ENCODE measurements at places on chromosomes 3 and 15.
A peak's percentile ranks its signal among the peaks of the same experiment; 100 is the strongest.

DNA sequence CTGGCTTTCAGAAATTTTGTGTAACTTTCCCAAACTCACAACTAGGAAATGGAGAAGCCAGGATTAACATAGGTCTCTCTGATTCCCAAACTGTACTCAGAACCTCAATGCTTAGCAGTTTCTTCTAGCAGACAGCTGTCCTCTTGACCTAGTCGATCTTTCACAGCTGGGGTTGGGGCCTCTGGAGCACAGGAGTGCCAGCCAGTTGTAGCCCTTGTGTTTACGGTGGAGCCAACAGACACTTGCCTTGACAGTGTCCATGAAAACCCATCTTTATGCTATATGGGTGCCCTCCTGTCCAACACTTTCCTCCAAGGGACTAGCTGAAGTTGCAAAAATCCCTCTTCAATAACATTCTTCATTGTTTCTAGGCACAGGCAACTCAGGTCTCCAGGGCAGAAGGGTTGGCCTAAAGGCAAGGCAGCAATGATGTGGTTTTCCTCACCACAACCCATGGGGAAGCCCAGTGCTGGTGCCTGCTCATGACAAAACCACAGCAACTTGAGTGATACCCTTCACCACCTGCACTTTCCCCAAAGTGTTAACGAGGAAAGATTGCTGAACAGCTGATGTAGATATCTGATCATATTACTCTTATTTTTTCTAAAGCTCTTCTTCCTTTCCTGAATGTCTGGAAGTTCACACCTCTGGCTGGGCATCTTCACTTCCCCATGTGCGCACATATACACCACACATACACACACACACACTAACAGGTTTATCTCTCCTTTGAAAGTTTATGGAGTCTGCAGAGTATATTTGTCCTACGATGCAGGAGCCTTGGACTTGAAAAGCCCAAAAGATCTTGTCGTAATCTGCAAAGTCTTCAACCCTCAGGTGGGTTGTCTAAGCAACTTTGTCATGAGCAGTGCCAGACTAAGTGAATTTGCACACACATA, 11.0 kb upstream of the KNG1 start:
- DNase-seq = peak; percentile 56
- no peak overlapping the region for H3K4me3 ChIP-seq
- no peaks in the 10 kb centered on the region for H3K36me3 ChIP-seq
- no peak overlapping the region for H3K27ac ChIP-seq
- H3K4me1 ChIP-seq = no peaks in the 10 kb centered on the region

- no peak overlapping the region for H3K4me3 ChIP-seq
- DNase-seq = no peak
- no peak overlapping the region for H3K27ac ChIP-seq
- H3K4me1 ChIP-seq = peaks cover 22% of the 10 kb centered on the region
Observed at GRCh38 chr3:196419386-196419785, 12.8 kb downstream of the UBXN7 start.

DNA sequence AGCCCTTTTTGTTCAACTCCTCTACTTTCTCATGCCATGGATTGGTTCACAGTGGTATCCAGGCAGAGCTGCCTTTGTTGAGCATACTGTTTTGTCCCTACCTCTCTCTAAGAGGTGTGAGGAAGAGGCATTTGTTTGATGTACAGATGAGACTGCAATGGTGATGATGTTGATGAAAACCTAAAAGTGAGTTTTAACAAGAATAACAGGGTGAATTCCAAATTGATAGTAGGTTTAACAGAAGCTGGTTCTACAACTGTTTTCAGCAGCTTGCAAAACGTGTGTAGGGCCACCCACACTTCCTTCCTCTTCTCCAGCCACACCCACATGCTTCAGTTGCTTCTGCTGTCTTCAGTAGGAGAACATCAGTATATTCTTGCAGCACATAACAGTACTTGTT, 10.2 kb downstream of the SNRK start:
- no peaks in the 10 kb centered on the region for H3K36me3 ChIP-seq
- no peak overlapping the region for H3K4me3 ChIP-seq
- no peak overlapping the region for H3K27ac ChIP-seq
- H3K27me3 ChIP-seq = no peaks in the 10 kb centered on the region

DNA sequence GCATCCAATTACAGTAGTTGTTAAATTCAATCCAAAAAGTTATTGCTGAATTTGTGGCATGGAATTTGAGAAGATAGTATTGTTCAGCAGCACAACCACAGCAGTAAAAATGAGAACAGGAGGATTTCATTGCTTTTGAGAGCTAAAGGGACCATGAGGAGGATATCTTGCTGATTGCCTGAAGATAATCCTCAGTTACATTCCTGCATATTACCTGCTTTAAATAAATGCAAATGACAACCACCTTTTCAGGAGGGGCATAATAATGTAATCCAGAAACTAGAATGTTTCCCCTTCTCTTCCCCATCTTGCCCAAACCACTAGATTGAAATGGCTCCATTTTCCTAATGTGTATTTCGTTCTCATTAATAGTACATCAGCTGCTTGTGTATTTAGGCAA, 35.2 kb upstream of the SLC2A2 start:
- no peaks in the 10 kb centered on the region for H3K4me1 ChIP-seq
- no peaks in the 10 kb centered on the region for H3K36me3 ChIP-seq
- no peak overlapping the region for H3K4me3 ChIP-seq
- H3K27me3 ChIP-seq = no peaks in the 10 kb centered on the region
- no peak for DNase-seq
- H3K27ac ChIP-seq = no peak overlapping the region

DNA sequence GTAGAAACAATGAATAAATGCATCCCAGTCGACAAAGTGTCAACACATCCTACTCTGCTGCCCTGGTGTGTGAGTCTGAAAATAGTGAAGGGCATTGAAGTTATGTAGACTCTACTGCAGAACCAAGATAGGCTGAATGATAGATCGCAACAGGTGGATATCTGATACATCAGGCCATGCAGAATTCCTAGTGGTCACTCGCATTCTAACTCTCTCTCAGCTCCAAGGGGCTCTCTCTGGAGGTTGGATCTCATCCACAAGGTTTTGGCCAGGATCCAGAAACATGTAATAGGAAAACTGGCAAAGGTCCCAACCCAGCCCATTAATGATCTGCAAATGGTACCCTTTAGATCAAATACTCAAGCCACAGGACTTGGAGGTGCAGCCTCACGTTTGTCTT, 514.1 kb downstream of the MAGI1 start:
- H3K27ac ChIP-seq = no peak overlapping the region
- no peaks in the 10 kb centered on the region for H3K36me3 ChIP-seq
- H3K27me3 ChIP-seq = no peaks in the 10 kb centered on the region
- no peaks in the 10 kb centered on the region for H3K4me1 ChIP-seq
- no peak overlapping the region for H3K4me3 ChIP-seq
- no peak for DNase-seq

GRCh38 chr3:189363590-189364255, 192.0 kb downstream of the TPRG1 start:
- H3K4me3 ChIP-seq = no peak overlapping the region
- DNase-seq = no peak
- peaks cover 5% of the 10 kb centered on the region for H3K4me1 ChIP-seq
- no peaks in the 10 kb centered on the region for H3K27me3 ChIP-seq

- peaks cover 36% of the 10 kb centered on the region for H3K4me1 ChIP-seq
- DNase-seq = no peak
- no peak overlapping the region for H3K4me3 ChIP-seq
Observed at GRCh38 chr3:120081719-120082118, 12.5 kb downstream of the GSK3B start.

DNA sequence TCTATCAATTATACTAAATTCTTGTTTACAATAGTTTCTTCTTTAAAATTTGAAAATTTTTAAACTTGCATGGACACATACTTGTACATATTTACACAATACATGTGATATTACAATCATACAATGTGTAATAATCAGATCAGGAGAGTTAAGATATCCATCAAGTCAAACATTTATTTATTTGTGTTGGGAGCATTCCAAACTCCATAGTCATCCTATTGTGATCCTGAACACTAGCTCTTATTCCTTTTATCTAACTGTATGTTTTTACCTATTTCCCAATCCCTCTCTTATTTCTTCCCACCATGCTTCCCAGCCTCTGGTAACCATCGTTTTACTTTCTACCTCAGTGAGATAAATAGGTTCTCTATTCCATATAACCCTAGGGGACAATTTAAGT, 1219.2 kb downstream of the ZPLD1 start:
- H3K4me3 ChIP-seq = no peak overlapping the region
- H3K4me1 ChIP-seq = no peaks in the 10 kb centered on the region
- no peak overlapping the region for H3K27ac ChIP-seq
- DNase-seq = no peak
- H3K27me3 ChIP-seq = no peaks in the 10 kb centered on the region

- peaks cover 6% of the 10 kb centered on the region for H3K4me1 ChIP-seq
- no peak for DNase-seq
- H3K27me3 ChIP-seq = no peaks in the 10 kb centered on the region
- H3K36me3 ChIP-seq = no peaks in the 10 kb centered on the region
- no peak overlapping the region for H3K4me3 ChIP-seq
Observed at GRCh38 chr15:39692356-39693327, 90.0 kb downstream of the FSIP1 start.

DNA sequence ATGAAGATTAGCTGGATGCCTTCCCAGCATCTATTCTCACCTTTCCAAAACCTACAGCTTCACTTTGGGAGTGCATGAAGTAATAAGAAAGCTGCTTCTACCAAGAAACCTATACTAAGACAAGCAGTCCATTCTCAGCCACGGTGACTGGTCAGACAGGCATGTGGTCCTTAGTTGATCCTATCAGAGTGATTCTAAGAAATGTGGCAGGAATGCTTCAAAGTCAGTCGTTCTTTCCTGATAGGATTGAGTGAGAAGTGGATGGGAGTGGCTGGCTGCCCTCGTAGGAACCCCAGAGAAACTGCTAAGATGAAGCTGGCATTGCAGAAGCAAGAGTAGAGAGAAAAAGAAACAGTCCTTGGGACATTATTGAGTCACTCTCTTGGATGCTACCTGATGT, 16.6 kb downstream of the FOXB1 start:
- no peak overlapping the region for H3K27ac ChIP-seq
- no peaks in the 10 kb centered on the region for H3K27me3 ChIP-seq
- H3K4me1 ChIP-seq = no peaks in the 10 kb centered on the region
- H3K4me3 ChIP-seq = no peak overlapping the region

DNA sequence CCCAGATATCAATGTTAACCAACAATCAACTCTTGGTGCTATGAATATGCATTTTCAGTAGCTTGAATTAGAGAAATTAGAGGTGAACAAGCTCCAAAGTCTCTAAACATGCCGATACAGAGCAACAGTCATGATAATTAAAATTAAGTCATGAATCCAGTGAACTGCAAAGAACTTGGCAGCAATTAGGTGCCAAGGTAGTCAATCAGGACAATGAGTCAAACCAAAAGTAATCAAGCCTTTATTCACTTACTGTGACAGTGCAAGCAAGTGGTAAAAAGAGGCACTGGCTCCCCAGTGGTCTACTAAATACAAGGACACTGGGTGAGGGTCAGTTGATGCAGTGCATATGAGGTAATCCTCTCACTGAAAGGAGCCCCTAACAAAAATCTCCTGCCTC, 1.8 kb downstream of the ZNF770 start:
- peaks cover 45% of the 10 kb centered on the region for H3K4me1 ChIP-seq
- no peak for DNase-seq
- H3K4me3 ChIP-seq = peak overlapping the region; percentile 84
- no peaks in the 10 kb centered on the region for H3K36me3 ChIP-seq
- H3K27ac ChIP-seq = no peak overlapping the region

DNA sequence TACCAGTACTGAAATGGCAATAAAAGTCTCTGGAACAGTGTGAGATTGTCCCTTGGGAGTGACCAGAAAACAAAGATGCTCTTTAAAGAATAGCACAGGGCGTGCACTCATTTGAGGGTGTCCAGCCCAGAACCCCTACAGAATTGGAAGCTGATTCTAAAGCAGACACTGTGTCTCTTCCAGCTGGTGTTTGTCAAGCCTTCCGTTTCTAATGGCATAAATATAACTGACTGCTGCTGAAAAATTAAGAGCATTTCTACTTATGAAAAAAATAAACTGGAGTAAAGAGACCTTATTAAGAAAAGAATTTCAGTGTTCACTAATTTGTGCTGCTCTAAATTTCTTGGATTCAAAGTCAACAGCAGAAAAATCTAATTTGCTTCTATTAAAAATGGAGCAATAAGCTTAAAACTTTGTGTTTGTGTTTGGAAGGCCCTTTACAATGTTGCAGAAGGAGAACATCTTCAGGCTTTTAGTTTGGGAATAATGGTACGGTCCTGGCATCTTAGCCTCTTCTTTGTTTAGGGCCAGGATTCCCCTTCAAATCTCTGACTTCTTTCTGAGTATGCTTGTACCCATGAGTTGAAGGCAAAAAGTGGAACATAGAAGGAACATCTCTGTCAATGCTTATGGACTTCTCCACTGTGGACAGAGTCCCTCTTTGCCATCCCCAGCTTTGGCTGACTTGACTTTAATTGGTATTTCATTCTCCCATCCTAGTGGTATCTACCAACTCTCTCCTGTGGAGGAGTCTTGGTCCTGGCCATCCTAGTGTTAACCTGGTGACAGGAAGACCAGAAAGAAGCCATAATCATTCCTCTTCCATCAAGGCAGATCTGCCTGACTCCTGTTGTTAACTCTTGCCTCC, 65.9 kb downstream of the THSD4 start:
- H3K36me3 ChIP-seq = no peaks in the 10 kb centered on the region
- no peak for DNase-seq
- H3K27ac ChIP-seq = no peak overlapping the region
- no peaks in the 10 kb centered on the region for H3K4me1 ChIP-seq

DNA sequence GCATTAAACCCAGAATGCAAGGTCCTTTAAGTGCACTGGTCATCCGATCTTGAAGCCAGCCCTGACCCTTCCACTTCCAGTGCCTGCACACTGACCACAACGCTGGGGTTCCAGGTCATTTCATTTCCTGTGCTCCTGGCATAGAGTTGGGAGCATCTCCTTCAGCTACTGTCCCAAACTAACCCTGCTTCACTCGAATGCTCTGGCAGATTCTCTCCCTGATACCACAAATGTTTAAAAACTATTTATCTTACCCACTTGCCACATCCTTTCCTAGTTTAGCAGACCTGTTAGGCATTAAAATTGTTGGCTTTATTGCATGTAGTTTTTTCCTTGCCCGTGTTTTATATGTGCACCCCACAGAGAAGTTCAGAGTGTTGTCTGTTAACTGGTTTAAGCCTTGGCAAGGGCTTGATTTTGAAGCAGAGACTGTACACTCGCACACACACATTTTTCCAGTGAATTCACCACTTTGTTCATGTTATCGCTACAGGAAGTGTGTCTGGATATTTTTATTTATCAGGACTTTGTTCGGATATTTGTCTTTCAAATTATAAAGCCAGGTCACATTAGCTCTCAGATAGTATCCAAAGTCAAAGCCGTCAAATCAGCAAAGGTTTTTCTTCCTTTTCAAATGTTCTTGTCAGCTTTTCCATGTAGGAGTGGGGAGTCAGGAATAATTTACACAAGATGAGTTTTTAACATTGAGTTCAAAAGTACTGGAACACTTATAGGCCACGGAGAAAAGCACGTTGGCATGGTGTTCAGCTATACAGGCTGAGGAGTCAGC, 77.3 kb downstream of the ABI3BP start:
- no peaks in the 10 kb centered on the region for H3K27me3 ChIP-seq
- no peak overlapping the region for H3K27ac ChIP-seq
- H3K4me3 ChIP-seq = no peak overlapping the region
- DNase-seq = no peak

All from vagina (tissue), 2 donors.